ENCODE measurements at places on chromosomes 4 and X. TPM values are rescaled to one million over a fixed set of nuclear protein-coding genes. Genes with fewer than 3 reads are reported as not detected.

- H3K27me3 ChIP-seq, result no peaks in the 10 kb centered on the region
- H3K27ac ChIP-seq, result no peak overlapping the region
- peaks cover 8% of the 10 kb centered on the region for H3K4me1 ChIP-seq
- DNase-seq, result no peak
- H3K4me3 ChIP-seq, result no peak overlapping the region
Observed at GRCh38 chr4:30866346-30866745, 146.2 kb downstream of the PCDH7 start.

DNA sequence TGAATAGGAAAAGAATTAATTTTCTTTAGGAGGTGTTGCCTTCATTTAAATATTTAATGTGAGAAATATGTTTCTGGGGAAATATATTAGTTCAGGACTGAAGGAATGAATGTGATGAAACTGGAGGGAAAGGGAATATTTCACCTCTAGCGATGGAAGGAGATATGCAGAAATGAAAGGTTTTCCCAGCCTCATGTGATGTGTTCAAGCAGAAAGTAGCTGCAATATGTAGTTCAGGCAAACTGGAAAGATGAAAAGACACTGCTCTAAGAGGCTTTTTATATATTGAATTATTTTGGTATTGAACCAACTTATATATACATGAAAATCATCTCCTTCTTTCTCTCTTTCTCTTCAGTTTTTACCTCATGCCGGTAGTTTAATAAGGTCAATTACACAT is 3.4 kb downstream of the GRID2 start:
- no peaks in the 10 kb centered on the region for H3K36me3 ChIP-seq
- H3K4me3 ChIP-seq, result peak overlapping the region; percentile 34
- DNase-seq, result no peak
- H3K27me3 ChIP-seq, result peaks cover 46% of the 10 kb centered on the region
- H3K27ac ChIP-seq, result no peak overlapping the region
- H3K4me1 ChIP-seq, result peaks cover 31% of the 10 kb centered on the region

GRCh38 chr4:16992566-16993225 is 94.3 kb upstream of the LDB2 start:
- peak overlapping the region; percentile 47 for H3K27ac ChIP-seq
- H3K36me3 ChIP-seq, result no peaks in the 10 kb centered on the region
- no peak for DNase-seq
- no peaks in the 10 kb centered on the region for H3K27me3 ChIP-seq
- peaks cover 6% of the 10 kb centered on the region for H3K4me1 ChIP-seq
- H3K4me3 ChIP-seq, result no peak overlapping the region

DNA sequence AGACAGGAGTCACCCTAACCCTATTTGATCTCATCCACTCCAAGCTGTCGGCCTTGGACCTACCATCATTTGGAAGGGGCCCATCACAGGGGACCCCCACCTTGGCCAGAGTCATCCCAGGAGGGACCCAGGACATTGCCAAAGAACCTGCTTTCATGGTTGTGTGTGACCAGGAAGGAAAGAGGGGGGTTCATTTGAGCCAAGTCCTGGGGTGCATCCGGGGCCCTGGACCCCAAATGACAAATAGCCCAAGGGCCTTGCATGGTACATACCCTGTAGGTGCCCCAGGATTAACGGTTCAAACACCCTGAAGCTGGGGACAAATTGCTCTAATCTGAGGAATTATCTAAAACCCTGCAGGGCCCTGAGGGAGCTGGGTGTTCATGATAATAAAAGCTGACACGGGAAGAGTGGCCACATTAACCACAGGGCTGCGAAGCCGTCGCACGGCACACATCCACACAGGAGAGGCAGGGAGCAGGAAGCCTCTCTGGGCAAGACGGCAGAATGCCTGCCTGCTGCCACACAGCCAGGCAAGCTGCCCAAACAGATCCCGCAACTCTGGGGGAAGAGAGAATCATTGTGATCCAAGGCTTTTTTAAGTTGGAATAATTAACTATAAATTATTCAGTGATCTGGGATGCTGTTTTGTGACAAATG is 28.2 kb upstream of the PPP2R2C start:
- no peaks in the 10 kb centered on the region for H3K36me3 ChIP-seq
- no peak overlapping the region for H3K4me3 ChIP-seq
- H3K4me1 ChIP-seq, result no peaks in the 10 kb centered on the region
- peak overlapping the region; percentile 6 for H3K27ac ChIP-seq

DNA sequence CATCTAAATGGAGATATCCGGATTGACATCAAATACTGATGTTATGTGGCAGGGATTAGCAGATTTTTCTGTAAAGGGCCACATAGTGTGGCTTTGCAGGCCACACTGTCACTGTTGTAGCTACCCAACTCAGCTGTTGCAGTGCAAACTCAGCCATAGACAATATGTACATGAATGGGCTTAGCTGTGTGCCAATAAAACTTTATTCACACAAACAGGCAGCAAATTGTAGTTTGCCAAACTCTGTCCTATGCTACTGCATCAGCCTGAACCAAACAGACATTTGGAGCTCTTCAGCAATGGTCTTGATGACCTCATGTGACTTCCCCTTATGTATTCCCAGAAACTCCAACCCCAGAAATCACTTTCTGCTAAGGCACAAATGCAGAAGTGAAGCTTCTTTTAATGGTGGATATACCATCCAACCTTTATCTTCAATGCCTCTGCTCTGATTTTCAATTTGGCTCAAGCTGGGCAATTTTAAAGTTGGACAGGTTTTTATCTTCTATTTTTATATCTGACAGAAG is 18.4 kb upstream of the TRPC5OS start:
- no peak for DNase-seq
- no peaks in the 10 kb centered on the region for H3K36me3 ChIP-seq
- H3K4me3 ChIP-seq, result no peak overlapping the region
- peaks cover 5% of the 10 kb centered on the region for H3K4me1 ChIP-seq

The PNCK gene
- 9.4 TPM for total RNA-seq
